Kasumi-1 (cell line): ENCODE measurements at places on chromosomes 7 and 10.

DNA sequence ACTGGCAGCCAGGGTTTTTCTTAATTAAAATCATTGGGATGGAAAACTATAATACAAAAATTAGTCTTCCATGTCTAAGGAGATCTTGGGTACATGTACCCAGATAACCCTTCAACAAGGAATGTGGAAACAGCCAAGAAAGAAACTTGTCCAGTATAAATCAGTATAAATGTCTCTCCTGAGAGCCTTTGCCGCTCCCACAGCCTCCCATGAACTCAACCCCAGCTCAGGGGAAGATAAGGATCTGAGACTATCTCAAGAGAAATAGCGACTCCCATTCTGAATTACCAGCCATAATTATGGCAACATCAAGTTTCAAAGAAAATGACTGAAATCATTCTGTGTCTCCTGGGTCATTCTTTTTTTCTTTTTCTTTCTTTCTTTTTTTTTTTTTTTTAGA, 32.6 kb upstream of the AFAP1L2 start:
- no peak for DNase-seq

DNA sequence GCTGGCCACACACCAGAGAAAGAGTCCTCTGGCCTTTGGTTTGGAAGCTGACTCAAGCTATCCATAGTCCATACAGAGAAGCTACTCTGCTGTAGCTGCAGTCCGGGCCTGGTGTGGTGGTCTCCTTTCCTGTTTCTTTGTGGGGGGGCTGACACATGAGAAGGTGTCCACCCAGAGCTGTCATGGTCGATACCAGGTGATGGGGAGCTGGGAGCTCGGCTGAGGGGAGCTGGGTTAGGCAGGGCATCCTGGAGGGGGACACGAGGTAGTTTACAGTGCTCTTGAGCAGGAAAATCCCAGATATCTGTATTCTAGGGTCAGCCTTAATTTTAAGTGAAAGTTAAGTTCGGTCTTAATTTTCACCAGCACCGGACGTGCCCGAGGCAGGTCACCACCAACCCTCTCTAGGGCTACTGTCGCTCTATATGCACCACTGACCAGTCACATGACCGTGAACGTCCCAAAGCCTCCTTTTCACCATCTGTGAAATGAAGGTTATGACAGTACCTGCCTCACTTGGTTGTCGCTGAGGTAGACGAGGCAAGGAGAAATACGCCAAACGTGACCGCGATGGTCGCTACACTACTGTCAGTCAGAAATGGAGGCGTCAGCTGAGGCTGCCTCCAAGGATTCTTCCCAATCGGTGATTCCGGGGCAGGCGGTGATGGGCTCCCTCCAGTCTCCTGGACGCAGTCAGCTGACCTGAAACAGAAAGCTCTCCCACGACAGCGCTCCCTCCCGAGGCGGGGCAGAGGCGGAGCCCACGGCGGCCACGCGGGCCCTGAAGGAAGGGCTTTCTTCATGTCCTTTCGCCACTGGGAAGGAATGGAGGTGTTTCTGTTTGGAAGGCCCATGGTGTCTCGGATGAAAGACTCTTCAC, 69.4 kb upstream of the SHH start:
- no peak for DNase-seq

DNA sequence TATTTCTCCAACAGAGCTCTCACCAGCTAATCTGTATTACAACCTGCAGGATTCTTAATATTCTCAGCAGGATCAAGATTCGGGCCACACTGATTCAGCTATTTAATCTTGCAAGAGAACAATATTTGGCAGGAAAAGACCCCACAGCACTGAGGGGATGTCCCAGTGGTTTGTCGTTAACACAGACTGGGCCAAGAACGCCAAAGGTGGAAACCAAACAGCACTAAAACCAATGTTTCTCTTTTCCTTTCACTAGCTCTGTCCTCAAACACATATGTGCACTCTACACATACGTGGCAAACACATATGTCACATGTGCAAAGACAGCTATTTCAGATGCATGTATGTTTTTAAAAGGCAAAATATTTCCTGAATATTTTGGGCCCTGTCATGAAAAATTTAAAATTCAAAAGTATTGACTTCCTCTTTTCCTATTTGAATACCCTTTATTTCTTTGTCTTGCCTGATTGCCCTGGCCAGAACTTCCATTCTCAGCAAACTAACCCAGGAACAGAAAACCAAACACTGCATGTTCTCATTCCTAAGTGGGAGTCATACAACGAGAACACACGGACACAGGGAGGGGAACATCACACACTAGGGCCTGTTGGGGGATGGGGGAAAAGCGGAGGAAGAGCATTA, 51.7 kb upstream of the NEBL start:
- DNase-seq: no peak

DNA sequence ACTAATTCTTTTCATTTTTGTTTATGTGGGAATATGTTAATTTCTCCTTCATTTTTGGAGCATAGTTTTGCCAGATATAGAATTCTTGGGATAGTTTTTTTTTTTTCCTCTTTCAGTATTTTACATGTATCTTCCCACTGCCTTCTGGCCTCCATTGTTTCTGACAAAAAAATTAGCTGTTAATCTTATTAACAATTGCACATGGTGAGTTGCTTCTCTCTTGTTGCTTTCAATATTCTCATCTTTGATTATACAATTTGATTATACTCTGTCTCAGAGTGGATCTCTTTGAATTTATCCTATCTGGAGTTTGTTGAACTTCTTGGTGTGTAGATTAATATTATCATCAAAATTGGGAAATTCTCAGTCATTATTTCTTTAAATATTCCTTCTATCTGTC, 41.4 kb upstream of the HABP2 start:
- DNase-seq: no peak

DNA sequence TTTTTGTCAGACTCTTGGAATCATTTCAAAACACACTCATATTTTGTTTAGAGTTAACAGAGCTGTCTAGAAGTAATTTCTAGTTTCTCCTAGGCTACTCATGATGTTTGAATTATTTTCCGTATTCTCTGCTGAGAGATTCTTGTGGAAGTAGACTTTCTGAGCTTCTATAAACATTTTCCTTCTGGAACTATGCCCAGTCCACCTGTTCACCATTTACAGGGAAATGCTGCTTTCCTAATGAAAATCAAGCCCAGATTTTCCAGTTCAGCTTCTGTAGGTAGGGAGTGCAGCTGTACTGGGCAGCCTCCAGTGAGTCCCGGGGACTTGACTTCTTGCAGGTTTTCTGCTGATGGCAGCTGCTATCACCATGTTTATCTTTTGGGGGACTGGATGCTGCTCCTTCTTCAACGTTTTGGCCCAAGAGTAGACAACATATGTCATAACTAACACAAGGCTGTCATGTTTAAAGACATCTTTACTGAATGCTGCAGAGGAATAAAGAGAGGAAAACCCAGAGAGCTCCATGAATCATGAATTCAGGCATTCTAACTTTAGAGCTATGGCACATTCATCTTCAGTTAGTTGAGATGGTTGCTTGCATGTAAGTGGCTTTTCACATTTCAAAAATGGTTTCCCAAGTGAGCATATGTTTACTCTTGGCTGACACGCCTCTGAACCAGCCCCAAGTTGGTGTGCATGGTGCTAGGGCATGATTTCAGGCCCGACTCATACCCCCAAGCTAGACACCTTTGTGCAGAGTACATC, 85.6 kb downstream of the SDK1 start:
- no peak for DNase-seq

DNA sequence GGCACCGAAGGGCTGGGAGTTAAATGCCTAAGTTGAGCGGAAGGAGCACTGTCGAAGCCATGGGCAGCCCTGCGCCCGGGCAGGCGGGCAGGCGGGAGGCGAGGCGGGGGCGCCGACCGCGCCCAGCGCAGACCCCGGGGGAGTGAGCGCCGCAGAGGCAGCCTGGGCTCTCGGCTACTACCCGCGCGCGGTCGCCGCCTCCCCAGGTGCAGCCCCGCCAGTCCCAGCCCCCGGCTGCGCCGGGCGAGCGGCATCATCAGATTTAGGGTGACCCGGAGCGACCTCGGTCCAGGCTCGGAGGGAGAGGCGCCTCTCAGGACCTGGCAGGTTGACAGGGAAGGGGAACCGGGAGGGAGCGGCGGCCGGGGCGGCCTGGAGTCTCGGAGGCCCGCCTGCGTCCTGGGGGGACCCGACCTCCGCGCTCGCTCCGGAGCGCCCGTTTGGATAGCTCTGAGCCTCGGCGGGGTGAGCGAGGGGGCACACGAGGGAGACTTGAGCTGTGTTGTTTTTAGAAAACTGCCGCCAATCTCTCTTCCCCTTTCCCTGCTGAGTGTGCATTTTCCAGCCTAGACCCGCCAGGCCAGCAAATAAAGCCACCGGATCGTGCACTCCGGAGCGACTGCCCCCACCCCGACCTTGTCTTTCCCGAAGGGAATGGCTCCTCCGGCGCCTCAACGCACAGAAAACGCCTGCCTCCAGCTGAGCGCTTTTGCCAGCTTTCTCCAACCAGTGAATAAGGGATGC, 2.3 kb upstream of the NRP1 start:
- DNase-seq: no peak

GRCh38 chr10:49748006-49748405, 14.1 kb downstream of the OGDHL start:
- DNase-seq: no peak

DNA sequence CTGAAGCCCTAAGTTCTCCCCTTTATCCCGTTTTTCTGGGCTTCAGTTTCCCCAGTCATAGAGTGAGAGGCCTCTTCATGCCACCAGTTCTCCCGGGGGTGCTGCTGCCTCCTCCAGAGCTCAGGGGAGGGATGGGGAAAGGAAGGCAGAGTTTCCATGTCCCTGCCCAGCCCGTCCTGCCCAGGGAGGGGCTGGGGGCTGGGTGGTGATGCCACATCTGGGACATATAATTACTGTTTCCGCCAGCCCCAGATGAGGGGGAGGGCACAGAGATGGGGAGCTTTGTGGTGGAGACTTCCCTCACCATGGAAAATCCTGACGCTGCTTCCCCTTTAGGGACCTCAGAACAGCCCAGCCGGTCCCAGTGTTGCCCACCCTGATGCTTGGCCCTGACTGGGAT, 4.1 kb downstream of the AQP1 start:
- DNase-seq: no peak

- peak; percentile 53 for DNase-seq
Measured at GRCh38 chr7:105389088-105389650, 448 bp upstream of the SRPK2 start.

GRCh38 chr10:100621360-100622205, 85.8 kb downstream of the HIF1AN start:
- DNase-seq: no peak
